ENCODE measurements at places on chromosomes 2 and 18.
A peak's percentile ranks its signal among the peaks of the same experiment; 100 is the strongest.

GRCh38 chr2:121241466-121241865 lies 43.5 kb downstream of the TFCP2L1 start:
- DNase-seq: no peak

DNA sequence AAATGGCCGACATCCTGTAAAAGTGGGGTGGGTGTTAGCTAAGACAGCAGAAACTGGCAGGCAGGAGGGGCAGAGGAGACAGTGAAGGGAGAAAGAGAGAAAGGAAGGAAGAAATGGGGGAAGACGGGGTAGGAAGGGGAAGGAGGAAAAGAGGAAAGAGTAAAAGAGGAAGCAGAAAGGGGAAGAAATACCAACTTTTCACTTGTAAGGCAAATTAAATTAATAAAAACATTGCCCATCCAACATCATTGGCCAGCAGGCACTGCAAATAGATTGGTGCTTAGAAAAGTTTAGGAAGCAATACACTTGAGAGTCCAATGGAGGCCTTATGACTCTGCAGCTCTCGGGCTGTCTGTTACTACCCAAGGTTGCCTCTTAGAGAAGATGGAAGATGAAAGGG lies 116.7 kb downstream of the TNS1 start:
- no peak for DNase-seq

- DNase-seq: no peak
Measured at GRCh38 chr2:122758967-122759366, 1003.5 kb downstream of the TSN start.

GRCh38 chr2:84901593-84902120 lies 3.8 kb upstream of the TMSB10 start:
- peak; percentile 36 for DNase-seq

DNA sequence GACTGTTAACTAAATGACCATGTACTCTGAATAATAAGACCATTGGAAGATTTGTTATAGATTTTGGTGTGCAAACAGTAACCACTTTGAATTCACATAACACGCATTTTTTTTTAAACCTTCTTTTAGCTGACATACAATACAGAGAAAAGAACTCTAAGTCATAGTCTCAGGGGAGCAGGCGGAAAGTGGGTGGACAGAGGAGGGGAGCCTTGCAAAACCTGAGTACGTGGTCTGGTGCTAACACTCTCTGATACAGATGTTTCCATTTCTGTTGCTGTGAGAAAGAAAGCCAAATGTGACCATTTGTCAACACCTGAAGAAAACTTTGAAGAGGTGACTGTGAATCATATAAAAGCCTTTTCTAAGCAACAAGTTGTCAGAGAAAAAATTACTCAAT lies 151.8 kb upstream of the GCFC2 start:
- DNase-seq: no peak

DNA sequence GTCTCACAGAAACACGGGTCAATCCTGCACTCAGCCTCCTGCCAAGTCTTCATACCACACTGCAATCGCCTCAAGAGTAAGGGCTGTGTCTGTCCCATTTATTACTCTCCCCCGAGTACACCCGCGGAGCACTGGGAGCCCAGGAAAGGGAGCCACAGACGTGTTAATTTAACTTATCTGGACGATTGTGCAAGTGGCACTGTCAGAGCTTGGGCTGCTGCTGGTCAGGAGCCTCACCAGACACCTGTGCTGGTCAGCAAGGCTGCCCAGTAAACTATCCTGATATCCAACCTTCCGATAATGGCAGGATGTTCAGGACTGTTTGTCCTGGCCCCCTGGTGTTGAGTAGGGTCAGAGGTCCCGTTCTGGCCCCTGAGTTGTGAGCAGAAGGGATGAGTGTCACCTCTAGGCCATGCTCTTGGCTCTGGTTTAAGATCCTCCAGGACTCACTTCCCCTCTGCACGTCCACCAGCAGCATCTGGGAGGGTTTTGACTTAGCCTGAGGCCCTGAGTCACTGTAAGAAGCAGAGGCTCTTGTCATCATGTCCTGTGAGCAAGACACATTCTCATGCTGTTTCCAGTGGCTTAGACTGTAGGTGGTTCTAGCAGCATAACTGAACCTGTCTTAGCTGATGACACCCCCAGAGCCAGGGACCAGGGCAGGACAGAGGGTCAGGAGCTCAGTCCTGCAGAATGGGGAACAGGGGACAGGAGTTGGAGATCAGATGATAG lies 82.5 kb upstream of the ARL4C start:
- DNase-seq: no peak

DNA sequence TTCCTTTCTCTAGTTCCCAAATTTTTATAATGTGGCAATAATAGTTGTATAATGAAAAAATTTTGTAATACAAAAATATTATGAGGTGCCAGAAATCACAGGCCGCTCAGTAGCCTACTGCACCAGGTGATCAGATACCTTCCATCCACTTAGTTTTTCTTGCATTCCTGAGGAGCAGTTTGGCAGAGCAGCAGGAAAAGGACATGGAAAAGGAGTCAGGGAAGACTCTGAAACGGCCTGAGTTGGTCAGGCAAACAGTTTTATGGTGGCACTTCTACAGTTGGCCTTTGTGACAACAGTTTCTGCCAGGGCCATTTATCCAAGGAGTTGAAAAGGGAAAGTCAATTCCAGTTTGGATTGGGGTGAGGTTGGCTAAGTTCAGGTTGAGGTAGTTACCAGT lies 165.4 kb upstream of the ALPP start:
- DNase-seq: no peak

DNA sequence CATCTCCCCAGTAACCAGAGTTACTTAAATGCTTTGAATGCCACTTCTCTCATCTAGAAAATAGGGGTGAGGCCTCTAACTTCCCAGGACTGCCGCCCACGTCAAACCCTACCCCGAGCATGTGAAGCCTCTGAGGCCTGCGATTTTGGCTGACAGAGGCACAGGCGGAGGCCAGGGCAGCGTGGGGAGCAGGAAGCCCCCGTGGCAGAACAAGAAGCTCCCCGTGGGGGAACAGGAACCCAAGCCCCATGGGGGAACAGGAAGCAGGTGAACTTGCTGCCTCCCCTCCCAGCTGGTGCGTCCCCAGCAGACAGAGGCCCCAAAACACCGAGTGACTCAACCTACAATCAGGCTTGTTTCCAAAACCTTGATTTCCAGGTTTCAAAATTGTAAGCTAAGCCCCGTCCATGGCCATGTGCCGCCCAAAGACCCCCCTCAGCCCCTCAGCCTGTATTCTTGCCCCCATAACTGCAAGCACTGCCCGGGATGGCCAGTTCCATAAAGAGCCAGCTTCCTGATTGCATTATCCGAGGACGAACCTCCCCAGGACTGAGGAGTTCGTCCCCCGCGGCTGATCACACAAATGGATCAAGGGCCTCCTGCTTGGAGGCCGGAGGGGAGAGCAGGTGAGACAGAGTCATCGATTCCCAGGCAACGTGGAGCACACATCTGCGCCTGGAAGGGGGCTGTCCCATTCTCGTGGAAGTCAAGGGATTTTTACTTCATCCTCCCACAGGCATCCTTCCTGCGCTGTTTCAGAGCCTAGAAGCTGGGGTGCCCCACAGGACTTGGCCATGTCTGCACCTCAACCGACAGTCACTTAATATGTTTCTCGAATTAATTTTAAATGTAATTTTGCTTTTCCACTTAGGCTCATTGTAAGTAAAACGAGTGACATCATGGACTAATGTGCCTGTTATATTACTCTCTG lies 36.3 kb upstream of the CTDP1 start:
- no peak for DNase-seq

- no peak for DNase-seq
Measured at GRCh38 chr2:235541016-235541415, 47.2 kb downstream of the AGAP1 start.

DNA sequence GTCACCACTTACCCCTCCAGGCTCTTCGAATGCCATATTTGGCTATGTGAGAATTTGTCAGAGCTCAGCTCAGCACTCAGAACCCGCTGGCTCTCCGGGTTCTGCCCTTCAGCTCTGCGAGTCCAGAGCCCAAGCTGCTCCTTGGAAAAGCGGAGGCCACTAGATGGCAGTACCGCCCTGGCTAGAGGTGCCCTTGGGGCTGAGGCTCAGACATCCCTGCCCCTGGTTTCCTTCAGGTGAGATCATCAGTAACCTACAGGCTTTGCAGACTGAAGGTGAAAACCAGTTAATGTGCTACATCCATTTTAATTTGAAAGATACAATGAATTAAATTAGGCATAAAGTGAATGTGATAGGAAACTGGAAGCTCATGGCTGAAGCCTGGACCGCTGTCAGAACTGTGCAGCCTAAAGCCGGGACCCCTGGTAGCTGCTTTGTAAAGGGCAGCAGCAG lies 285.6 kb downstream of the AGAP1 start:
- DNase-seq: peak; percentile 67

- no peak for DNase-seq
Measured at GRCh38 chr18:60070631-60071030, 170.8 kb downstream of the PMAIP1 start.

DNA sequence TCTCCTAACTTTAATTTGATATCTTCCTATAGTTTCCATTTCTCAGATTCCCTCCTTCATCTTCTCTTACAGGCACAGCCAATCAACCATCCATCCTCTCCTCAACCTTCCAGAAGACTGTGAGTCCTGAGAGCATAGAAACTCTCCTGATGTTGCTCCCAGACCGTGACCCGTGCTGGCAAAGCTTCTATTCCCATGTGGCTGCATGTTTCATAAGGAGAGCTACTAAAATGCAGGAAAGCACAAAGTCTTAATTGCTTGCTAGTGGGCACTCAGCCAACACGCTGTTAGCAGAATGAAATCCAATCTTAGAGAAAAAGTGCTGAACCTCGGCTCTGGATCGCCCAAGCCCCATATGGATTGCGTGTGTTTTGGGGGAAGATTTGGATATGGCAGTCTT lies 1244.7 kb upstream of the ZEB2 start:
- no peak for DNase-seq

DNA sequence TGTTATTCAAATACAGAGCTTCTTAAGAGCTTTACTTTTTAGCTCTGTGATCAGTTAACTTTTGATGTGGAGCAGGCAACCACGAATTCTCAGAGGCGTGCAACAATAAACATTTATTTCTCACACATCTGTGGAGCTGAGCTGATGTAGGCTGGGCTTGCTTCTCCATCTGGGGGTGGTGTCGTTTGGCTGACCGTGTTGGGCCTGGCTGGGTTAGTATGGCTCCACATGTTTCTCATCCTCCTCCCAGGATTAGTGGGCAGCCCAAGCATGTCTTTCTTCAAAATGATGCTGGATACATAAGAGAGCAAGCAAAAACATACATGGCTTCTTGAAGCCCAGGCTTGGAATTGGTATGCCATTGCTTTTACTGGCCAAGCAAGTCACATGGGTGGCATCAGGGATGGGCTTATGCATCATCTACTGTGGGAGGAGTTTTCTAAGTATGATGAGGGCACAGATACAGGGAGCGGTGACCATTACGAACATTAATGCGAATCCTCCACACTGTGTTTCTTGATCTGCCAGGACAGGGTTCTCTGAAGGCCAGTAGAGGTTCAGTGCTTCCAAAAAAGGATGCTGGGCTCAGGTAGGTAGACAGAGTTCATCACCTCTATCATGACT lies 157.0 kb upstream of the TNP1 start:
- no peak for DNase-seq

- DNase-seq: no peak
Measured at GRCh38 chr2:64857581-64858471, 131.4 kb upstream of the SLC1A4 start.

DNA sequence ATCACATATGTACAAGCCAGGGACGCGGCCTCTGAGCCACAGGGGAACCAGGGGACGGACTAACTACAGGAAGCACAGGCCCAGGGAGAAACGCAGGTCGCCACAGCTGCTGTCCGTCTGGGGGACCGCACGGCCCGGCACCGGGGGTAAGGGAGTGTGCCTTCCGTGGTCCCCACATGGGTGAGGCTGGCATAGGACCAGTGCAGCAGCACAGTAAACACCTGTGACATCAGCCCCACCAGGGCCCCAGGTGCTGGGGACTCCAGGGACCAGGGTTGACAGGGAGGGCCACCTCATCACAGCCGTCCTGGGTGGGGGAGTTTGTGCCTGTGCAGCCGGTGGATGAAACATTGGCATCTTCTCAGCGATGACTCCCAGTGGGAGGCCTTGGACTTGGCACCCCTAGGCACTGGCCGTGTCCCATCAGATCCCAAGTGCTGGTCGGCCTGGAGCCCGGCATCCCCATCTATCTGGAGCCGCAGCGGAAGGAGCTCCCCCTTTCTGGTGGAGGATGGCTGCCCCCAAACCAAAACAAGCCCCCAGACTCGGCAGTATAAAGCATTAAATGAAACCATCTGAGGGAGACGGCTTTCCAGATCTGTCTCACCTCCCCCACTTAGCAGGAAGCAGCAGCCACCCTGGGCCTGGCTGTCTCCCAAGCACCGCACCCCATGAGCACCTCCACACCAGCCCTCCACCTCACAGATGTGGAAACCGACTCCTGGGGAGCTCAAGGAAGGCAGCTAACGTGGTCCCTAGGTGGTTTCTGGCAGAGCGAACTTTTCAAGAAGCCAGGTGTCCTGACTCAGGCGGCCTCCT lies 22.5 kb downstream of the AQP12A start:
- no peak for DNase-seq

- no peak for DNase-seq
Measured at GRCh38 chr2:224405412-224405811, 3.5 kb upstream of the FAM124B start.

GRCh38 chr2:65300761-65301711 lies 73.4 kb downstream of the ACTR2 start:
- no peak for DNase-seq

DNA sequence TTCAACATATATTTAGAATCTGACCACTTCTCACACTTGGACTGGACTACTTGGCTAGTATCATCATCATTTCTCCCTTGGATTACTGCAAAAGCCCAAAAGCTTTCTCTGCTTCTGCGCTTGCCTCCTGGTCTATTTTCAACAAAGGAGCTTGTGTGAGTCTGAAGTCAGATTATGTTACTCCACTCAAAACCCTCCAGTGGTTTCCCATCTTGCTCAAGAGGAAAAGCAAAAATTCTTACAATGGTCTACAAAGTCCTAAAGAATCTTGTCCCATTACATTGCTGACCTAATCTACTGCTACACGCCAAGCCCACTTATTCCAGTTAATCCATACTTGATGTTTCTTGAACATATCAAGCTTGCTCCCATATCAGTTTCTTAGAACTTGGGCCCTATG lies 9.6 kb downstream of the PREPL start:
- no peak for DNase-seq

DNA sequence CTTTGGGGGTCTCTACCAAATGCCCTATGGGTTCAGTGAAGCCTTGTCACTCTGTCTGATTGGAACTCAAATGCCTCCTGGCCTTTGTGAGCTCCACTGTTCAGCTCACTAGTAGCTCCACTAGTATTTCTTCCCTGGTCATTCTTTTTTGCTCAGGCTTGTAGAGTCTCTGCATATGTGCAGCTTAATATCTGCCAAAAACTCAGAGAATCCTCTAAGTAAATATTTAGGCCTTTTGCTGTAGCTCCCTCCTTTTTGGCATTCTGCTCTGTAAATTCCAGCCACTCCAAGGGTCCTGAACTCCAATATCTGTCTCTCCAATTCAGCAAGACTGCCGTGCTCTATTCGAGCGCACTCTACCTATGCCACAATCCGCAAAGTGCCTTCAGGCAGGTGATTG lies 146.5 kb downstream of the MAIP1 start:
- no peak for DNase-seq

GRCh38 chr2:8021921-8022320 lies 659.9 kb upstream of the ID2 start:
- no peak for DNase-seq
